ENCODE measurements at places on chromosomes 2 and 18. TPM values are rescaled to one million over a fixed set of nuclear protein-coding genes. Genes with fewer than 3 reads are reported as not detected.

GRCh38 chr2:75421986-75422385 is 138.8 kb downstream of the EVA1A start:
- no peak for DNase-seq

C2orf42 gene
- 19.6 TPM for total RNA-seq

RAB6C gene
- total RNA-seq, result not detected

DNA sequence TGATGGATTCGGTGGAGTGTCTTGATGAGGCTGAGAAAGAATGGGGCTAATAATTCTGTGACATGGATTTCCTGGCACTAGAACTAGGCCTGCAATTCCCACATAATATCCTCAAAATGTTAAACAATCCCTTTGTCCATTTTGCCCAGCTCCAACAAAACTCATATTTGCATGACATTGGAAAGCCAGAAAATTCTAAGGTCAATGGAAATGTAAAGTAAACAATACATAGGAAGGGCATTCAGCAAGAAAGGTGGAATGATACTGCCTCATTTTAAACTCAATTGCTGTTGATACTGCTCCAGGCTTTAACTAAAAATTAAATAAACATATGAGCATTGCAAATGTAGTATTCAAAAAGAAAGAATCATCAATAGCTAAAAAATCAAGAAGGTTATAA is 434.8 kb upstream of the SLC8A1 start:
- DNase-seq, result no peak

Data from activated CD4-positive, alpha-beta T cell treated with anti-CD3 and anti-CD28 coated beads, Interleukin-2, amount 10 ng/mL, durations not matched to agents 24 days and 14 days (primary cell).